Sigmoid colon (tissue), 7 donors: ENCODE measurements at places on chromosomes 2 and 18. TPM values are rescaled to one million over a fixed set of nuclear protein-coding genes. Genes with fewer than 3 reads are reported as not detected.

Gene CNGA3
- 3.6 TPM for total RNA-seq

Gene TMEM182
- not detected for total RNA-seq

DNA sequence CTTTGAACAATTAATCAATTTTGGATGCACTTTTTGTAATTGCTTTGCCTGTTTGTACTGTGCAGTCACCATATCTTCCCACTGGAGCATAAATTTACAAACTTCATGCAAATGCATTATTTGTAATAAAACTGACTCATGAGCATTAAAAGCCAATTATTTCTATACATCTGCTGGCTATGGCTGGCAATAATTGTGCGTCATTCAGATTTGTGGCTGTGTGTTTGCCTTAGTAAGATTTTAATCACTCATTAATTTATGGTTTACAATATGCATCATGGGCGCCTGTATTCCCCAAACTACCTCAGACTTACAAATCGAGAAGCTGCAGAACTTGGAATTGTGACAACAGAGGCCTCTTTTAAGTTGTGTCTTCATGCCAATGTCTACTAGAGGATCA is 132.4 kb upstream of the TRIB2 start:
- no peak for DNase-seq

GRCh38 chr18:26453386-26453901 is 94.9 kb downstream of the KCTD1 start:
- no peak for DNase-seq

DNA sequence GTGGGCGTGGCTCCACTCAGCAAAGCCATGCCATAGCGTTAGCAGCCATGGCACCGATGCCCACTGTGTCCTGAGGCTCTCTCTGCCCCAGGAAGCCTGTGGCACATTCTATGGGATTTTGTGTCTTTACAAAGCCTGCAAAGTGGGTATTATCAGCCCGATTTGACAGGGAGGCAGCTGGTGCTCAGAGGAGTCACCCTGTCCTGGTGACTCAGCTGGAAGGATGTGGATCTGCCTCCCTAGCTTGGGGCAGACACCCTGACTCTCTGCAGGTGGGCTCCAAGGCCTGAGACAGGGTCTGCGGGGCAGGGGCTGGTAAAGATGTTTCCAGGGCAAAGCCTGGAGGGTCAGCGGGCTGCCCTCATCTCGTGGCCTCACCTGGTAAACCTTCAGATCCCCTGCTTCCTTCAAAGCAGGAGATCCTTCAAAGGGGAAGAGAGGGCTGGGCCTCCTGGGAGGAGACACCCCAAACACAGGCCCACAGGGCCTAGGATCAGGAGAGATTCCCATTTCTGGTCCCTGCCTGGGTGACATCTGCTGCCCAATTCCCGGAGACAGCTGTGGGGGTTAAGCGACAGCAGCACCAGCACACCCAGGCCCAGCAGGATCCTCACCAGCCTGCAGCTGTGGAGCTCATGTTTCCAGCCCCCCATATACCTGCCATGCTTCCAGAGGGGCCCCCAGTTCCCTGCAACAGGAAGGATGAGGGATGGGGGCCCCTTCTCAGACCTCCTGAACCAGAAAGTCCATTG is 3.0 kb upstream of the ASB1 start:
- no peak for DNase-seq

- no peak for DNase-seq
Measured at GRCh38 chr18:12906773-12907172, 22.7 kb upstream of the PTPN2 start.

- no peak for DNase-seq
Measured at GRCh38 chr2:22517141-22517540, 867.8 kb upstream of the KLHL29 start.

- peak; percentile 33 for DNase-seq
Measured at GRCh38 chr2:30736461-30737325, 70.6 kb downstream of the CAPN13 start.

- DNase-seq: no peak
Measured at GRCh38 chr2:145065342-145065741, 545.4 kb upstream of the ZEB2 start.

GRCh38 chr2:9280224-9280623 is 73.6 kb downstream of the ASAP2 start:
- no peak for DNase-seq

DNA sequence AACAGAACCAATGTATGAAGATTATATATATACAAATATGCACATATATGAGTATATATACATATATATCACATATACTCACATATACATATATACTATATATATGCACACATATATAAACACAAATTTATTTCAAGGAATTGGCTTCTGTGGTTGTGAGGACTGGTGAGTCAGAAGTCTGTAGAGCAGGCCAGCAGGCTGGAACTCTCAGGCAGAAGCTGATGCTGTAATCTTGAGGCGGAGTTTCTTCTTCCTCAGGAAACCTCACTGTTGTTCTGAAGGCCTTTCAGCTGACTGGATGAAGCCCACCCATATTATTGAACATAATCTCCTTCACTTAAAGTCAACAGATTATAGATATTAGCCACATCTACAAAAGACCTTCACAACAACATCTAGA is 143.9 kb upstream of the CREB1 start:
- DNase-seq: no peak
